ENCODE measurements at places on chromosomes 16 and 17.

DNA sequence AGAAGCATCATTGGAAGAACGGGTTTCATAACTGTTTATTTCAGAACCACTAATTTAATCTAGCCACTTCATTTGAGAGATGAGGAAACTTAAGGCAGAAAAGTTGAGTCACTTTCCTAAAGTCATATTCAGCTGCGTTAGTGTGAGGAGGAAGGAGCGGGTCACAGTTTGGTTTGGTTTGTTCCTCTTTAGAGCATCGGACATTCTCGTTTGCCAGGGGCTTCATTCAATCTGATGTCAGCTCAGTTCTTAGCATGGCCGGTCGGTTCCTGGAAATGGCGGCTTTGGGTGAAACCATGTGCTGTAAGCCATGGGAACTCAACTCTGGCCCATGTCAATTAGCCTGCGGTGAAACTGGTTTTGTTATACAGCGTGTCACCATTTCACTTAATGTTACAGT, 186.5 kb downstream of the LGALS9B start:
- no peak for DNase-seq

DNA sequence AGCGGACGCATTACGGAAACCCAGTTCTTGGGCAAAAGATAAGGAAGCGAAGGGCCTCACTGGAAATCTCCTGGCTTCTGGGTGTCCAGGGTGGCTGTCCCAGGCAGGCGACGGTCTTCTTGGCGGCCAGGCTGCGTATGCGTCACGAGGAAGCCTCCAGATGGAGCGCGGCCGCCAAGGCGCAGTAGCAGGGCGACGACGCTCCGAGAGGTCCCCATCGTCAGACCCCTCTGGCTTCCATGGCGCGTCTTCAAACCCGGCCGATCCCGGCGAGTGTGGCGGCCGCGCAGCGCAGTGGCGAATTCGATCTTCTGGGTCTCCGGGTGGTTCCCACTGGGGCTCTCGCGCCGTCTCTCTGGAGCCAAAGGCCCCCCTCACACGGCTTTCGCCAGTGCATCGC, 13.8 kb upstream of the ANKRD40CL start:
- DNase-seq: no peak

GRCh38 chr17:4834681-4835020, 1.5 kb downstream of the MINK1 start:
- no peak for DNase-seq

GRCh38 chr17:75059369-75060345, 12.6 kb downstream of the KCTD2 start:
- no peak for DNase-seq

- DNase-seq: no peak
Observed at GRCh38 chr17:40027614-40028012, 12.4 kb downstream of the CSF3 start.

DNA sequence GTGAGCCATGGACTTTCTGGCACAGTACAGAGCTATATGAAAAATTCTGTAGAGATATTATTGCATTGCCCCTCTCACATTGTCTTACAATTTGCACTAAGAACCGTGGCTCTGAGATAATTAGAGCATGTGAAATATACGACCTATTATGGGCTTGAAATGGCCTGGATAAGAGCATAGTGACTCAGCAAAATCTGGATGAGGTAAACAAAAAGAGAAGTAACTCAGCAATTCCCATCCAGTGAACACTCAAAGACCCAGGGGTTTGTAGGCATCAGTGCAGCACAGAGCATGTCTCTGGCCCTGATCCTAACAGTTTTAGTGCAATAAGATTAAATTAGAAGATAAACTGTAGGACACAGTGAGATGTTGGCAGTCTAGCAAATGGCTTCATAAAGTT, 317.2 kb upstream of the MYOCD start:
- DNase-seq: no peak

DNA sequence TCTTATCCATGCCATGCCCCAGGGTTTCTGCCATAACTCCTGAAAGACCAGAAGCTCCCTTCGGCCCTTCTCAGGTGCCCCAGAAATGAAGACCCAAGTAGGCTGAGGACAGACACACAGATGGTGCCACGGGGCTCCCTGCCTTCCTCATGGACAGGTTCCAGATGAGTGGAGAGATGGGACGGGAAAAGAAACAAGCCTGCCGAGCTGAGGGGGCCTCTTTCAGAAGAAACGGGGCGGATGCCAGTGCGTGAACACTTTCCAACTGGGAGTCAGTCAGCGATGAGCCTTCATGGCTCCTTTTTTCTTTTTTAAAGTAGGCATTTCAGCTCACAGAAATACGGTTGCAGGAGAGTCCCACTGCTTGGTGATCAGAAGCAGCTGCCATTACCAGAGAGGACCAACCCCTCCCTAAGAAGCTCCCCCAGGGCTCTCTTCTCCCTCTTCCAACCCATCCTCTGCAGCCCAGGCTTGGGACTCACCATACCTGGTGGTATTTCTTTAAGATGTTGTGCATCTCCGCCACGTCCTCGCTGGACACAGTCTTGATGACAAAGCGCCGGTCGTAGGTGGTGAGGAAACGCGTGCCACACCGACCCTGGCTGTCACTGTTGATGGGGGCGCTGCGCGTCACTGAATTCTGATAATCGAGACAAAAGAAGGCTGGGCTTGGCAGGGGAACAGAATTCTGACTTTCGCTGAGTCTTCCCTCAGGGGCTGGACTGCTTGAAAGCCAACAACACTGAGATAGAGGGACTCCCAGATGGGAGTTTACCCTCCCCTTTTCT, 19.2 kb downstream of the PIP4K2B start:
- DNase-seq: no peak

- no peak for DNase-seq
Observed at GRCh38 chr16:57870753-57871454, 68.6 kb upstream of the KIFC3 start.

DNA sequence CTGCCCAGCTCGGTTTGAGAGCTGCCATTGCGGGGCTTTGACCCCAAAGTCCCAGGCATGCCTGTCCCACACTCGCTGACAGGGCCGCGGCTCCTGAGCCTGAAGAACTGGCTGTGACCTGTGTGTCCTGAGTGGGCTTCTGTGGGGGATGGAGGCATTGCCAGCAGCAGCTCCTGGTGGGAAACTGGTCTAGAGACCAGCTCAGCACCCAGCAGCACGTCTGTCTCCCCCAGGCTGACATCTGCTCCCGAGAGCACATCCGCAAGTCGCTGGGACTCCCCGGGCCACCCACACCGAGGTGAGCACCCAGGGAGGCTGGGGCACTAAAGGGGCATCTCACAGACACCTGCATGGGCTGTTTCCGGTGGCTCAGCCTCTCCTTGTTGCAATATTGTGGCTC, 13.4 kb downstream of the ENDOV start:
- no peak for DNase-seq
